ENCODE measurements at places on chromosomes 5 and 9.

DNA sequence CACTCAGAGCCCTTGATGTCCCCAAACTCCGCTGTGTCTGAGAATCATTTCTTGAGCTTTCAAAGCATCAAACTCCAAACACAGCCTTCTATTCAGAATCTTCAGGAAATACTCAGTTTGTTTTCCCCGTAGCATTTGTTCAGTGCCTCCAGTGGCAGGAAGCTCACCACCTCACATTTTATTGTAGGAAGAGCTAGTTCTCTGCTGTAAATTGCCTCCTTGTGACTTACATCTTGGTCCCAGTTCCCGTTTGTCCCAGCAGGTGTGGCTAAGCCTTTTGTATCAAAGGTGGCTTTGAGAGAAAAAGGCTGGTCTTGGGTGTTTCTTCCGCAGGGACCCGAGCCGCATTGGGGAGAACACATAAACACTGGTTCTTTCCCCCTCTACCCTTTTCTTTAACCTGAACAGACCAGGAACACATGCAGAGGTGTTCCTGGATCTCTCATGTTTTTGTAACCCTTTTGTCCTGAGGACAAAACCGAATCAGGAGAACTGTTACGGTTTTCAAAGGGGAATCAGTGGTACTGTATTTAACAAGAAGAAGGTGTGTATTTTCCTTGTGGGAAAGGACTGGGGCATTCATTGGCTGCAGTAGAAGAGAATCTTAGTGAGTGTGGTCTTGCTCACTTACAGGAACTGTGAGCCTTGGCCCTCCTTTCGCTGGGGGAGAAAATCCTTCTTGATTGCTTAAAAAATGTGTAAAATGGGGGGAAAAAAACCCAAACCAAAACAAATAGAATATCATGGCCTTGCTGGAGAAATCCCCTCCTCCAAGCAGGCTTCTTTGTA, 1.9 kb downstream of the OSMR start:
- peak; percentile 45 for DNase-seq

- no peak for DNase-seq
Measured at GRCh38 chr5:73648515-73648914, 22.5 kb downstream of the ARHGEF28 start.

GRCh38 chr9:111020594-111020993, 17.7 kb downstream of the LPAR1 start:
- DNase-seq = no peak

GRCh38 chr9:78074385-78075291, 43.0 kb upstream of the GNAQ start:
- no peak for DNase-seq

DNA sequence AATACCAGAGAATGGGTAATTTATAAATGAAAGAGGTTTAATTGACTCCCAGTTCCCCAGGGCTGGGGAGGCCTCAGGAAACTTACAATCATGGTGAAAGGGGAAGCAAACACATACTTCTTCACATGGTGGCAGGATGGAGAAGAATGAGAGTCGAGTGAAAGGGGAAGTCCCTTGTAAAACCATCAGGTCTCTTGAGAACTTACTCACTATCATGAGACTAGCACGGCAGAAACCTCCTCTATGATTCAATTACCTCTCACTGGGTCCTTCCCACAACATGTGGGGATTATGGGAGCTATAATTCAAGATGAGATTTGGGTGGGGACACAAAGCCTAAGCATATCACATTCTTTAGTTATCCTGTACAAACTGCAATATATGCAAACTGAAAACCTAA, 609.4 kb downstream of the MTRR start:
- no peak for DNase-seq

DNA sequence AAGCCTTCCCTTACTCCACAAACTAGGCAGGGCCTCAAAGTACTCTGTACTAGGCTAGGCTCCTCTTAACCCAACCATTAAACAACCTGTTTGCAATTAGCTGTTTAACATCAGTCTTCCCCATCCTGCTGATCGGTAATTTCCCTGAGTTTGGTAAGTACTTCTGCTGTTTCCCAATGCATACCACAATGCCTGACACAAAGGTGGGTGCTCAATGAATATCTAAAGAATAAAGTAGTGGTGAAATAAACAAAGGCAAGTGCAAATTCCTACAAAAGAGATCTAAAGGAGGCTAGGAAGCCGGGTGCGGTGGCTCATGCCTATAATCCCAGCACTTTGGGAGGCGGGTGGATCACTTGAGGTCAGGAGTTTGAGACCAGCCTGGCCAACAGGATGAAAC, 25.0 kb downstream of the FBXW2 start:
- no peak for DNase-seq

- no peak for DNase-seq
Measured at GRCh38 chr9:19800884-19801283, 12.0 kb upstream of the SLC24A2 start.

All from A549 (cell line).